NCI-H1436 (cell line): ENCODE measurements at places on chromosomes 1 and 21.

DNA sequence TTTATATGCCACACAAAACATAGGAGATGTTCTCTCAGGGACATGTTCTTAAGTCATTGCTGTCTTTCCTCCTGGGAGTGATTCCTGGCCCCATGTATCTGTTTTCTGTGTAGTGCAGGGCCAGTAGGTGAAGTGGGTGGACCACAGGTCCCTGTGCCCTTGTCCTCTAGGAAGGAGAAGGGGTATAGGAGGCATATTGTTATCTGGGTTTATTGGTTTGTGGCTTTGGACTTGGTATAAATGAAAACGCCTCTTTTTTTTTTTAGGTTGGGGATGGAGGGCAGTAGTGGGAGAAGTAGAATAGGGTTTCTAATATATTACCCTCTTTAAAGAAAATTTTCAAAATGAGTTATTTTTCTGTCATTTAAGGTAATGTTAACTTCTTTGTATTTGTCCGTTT, 29.4 kb downstream of the DYRK1A start:
- DNase-seq: no peak

GRCh38 chr1:147605591-147605990, 64.3 kb downstream of the BCL9 start:
- no peak for DNase-seq

DNA sequence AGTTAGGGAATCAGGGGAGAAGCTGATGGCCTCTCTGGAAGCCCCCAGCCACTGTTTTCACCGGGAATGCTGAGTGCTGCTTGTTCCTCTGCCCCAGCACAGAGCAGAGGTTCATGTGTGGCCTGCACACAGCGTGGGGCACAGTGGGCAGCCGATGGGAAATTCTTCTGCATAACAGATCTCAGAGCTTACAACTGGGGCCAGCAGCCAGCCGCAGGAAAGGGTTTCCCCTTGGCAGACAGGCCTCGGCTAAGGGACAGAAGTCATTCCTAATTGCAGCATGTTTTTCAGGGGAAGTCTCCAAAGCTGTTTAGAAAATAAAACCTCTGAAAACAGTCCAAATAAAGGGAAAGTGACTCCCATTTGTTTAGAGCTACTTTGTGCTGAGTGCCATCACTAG, 22.6 kb downstream of the HMGB4 start:
- no peak for DNase-seq

DNA sequence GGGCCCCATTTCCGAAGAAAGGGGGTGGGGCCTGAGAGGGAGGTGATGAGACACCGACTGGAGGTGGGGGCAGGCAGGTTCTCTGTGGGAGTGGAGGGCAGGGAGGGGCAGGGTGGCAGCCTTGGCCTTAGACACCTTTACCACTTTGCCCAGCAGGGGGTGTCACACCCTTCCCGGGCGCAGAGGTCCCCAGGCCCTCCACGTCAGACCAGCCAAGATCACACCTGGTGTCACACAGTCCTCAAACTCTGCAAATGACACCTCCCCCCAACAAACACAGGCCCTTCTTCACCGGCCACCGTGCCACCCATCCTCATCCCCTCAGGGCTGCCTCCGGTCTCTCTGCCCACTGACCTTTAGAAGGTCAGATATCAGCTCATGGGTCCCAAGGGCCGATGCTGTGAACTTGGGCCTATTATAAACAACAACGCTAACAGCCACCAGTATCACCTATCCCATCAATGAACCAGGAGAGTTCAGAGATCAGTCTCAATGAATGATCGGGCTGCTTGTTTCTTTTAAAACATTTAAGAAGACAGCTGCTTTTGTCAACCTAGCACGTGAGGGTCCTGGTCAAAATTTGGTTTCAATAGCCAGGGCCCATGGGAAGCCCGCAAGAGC, 103.9 kb downstream of the CASZ1 start:
- DNase-seq: peak; percentile 46

GRCh38 chr1:169681140-169681539, 30.3 kb downstream of the SELL start:
- no peak for DNase-seq

GRCh38 chr1:167057241-167057688, 32.9 kb downstream of the GPA33 start:
- peak; percentile 79 for DNase-seq

DNA sequence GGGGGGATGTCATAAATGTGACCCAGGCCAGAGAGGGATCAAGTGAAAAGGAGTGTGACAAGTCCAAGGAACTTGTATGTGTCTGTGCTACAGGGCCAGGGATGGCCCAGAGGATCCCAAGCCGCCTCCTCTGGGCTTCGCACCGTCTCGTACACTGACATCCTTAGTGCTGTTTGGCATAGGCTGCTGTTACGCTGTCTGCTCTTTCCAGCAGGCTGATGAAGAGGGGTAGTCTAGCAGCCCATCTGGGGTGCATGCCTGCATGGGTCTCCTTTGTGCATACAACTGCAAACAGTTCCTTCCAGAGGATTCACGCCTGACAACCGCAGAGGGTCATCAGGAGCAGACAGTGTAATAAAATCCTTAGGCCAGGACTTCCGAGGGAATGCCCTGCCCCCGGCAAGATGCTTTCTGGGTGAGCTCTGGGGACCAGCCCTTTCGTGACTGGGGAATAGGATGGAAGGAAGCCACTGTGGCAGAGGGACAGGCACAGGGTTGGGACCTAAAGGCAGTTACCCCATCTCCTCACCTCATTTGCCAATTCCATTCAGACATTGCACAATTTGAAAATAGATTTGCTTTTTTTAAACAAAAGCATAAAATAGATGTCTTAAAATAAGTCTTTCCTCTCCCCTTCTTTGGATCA, 6.3 kb upstream of the GOLT1A start:
- no peak for DNase-seq

DNA sequence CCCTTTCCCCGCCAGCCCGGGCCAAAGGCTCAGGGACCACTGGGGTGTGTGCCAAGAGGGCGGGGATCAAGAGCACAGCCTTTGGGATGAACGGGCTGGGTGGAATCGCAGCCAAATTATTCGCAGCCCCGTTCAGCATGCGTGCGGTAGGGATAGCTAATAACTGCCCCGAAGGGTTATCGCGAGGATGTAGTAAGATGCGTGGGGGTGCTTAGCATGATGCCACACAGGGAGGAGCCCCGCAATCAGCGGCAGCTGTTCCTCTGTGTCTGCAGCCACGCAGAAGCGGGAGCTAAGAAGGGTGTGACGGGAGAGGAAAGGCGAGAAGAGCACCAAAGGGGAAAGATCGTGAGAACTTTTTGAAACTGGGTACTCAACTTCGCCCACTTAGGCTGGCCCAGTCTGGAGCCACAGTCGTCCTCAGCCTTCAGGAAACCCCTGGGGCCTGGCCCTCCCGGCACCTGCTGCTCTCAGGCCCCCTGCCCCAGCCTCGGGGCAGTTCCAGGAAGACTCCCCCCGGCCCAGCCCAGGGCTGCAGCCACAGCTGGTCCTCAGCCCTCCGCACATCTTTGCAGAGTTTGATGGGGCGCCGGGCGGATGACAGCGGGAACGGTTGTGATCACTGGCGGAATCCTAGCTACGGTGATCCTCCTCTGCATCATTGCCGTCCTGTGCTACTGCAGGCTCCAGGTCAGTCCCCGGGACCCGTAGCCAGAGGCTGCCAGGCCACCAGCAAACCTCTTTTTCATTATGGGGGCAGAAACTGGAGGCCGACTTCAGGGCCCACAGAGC, 64.9 kb downstream of the TOR1AIP2 start:
- DNase-seq: no peak

DNA sequence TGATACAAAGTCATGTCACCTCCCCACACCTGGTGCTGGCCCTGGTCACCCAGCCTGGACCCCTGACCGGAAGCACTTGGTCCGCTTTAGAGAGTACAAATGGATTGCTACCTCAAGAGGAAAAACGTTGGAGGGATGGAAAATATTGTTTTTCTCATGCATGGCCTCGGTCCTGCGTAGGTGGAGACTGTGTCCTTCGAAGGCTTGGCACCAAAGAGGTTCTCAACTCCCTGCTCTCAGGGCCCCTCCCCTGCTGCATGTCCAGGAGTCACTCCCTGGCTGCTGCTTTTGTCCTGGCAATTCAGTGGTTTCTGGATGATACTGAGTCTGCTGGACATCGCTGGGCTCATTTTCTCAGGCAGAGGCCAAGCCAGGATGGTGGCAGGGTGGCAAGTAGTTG, 529.8 kb downstream of the KIF26B start:
- DNase-seq: no peak

DNA sequence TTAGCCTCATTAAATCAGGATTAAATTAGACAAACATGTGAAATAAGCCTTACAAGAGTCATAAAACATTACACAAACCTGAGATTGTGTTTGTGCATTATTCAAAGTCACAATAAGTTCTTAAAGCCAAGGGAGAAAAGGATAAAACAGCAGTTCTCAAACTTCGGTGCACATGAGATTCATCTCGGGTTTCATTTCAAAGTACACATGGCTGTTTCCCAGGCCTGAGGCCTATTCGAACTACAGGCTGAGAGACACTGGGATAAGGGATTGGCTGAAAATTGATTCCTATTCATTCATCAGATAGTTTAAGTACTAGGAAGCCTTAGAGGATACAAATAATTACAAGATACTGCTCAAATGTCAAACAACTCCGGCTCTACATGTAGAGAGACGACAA, 35.9 kb upstream of the PROX1 start:
- DNase-seq: no peak

- DNase-seq: no peak
These were observed 174.5 kb upstream of the RUNX1 start for GRCh38 chr21:35223480-35224156.
